ENCODE measurements at places on chromosomes 7 and 10. TPM values are rescaled to one million over a fixed set of nuclear protein-coding genes. Genes with fewer than 3 reads are reported as not detected.

DNA sequence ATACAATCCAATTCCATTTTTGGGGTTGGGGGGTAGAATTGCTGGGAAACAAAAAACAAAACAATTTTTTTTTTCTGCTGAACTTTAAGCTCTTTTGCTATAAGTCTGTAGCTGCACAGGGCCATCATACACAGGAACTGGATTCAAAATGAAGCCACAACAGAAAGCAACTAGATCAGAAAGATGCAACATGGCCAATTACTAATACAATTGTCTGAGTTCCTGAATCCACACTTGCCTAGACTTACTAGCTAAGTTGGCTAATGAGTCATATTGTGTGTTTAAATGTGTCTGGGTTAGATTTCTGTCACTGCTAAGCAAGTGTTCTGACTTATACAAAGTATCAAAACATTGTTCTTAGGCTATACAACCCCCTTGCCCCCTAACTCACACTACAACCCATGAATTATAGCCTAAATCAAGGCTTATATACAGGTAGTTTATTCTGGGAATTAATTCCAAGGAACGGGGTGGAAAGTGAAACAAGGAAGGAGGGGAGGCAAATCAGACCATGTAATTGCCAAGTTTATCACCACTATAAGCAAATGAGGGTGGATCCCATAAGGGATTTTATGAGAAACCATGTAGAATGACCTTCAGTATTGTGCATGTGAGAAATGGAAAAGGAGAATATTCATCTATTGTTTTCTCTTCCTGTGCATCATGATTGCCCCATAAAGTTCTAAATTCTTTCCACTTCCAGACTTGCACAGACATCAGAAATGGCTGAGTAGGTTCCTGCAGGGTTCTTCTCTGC, 337.9 kb upstream of the SORCS1 start:
- DNase-seq: no peak

The BICC1 gene
- total RNA-seq: 11.3 TPM

- no peak for DNase-seq
Measured at GRCh38 chr10:18400201-18400905, 251.0 kb downstream of the NSUN6 start.

- DNase-seq: peak; percentile 76
Measured at GRCh38 chr10:102691285-102692066, 22.7 kb downstream of the ARL3 start.

DNA sequence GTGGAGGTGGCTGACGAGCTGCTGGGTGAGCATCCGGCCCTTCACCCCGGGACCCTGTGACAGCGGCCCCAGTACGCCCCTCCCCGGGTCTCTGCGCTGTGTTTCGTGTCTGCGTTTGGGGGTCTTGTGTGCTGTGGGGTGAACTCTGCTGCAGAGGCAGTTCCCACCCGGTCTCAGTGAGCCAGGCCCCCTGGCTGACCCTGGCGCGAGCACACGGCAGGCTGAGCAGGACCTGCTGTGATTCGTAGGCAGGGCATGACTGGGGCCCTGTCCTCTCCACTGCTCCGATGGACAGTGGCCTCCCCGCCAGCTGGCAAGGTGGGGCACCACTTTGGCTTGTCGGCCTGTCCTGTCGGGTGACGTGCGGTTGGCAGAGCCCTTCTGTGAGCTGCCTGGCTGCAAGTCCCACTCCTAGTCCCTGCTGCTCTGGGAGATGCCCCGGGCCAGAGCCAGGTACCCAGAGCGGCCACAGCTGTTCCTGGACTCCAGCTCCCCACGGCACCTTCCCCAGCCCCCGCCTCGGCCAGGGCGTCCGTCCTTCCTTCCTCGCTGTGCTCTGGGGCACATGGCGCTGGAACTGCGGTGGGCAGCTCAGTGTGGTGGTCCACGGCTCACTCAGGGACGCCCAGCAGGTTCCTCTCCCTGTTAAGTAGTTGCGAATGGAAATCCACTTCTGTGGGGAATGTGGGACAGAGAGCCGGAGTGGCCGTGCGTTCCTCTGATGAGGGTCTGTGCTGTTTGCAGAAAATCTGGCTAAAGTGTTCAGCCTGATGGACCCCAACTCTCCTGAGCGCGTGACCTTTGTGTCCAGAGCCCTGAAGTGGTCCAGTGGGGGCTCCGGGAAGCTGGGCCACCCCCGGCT, 10.5 kb downstream of the GET4 start:
- no peak for DNase-seq

The NPM3 gene
- total RNA-seq: 78.9 TPM

Measured in cardiac muscle cell (in vitro differentiated cells and primary cell).